ENCODE measurements at places on chromosomes 1 and 21. TPM values are rescaled to one million over a fixed set of nuclear protein-coding genes. Genes with fewer than 3 reads are reported as not detected.

DNA sequence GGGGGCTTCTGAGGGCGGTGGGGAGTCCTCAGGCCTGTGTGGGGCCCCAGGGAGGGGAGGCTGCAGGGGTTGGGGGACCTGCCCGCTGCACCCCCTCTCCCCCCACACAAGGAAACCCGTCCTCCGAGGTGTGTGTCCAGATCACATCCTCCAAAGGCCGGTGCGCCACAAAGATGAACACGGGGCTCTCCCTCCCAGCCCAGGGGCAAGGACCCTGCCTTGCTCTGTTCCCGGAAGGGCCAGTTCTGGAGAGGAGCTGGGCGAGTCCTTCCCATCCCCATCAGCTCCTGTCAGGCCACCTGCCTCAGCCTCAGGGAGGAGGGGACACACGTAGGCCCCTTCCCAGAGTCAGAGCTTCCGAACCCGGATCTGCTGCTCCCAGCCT lies 2.5 kb upstream of the TTLL10 start:
- DNase-seq = no peak

DNA sequence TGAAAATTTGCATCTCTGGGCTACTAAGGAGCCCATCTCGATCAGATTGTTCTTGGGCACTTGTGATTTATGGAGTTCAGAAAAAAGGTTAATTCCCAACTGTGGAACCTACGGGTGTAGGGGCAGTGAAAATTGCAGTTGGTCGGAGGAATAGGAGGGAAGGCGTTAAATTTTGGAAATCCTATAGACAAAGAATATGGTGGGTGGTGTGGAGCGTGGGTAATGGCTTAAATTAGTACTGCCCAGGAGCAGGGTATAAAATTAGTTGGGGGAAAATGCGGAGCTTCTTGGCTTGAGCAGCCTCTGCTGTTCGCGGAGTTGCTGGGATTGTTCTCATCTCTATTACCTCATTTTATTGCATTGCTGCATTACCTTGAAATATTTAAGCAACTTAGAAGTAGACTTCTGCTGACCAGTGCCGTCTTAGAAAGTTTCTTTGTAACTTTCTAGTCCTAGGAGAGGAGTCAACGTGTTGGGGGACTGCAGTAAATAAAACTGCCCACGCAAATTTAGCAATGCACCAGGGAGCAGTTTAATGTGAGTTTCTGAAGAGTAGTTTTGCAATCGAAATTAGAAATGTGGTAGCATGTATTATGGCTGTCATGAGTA lies 514 bp downstream of the S1PR1 start:
- DNase-seq = peak; percentile 39

- DNase-seq = peak; percentile 36
Measured at GRCh38 chr1:223429313-223429731, 36.1 kb downstream of the CCDC185 start.

TMCO4 gene
- total RNA-seq = 2.6 TPM

GRCh38 chr1:23098463-23099170 lies 70.0 kb downstream of the LUZP1 start:
- DNase-seq = peak; percentile 86

- DNase-seq = no peak
Measured at GRCh38 chr1:55012661-55013060, 13.9 kb downstream of the BSND start.

IL6R gene
- 5.6 TPM for total RNA-seq

ARHGEF16 gene
- total RNA-seq = 0.40 TPM

CNTN2 gene
- 0.93 TPM for total RNA-seq

SPRR2G gene
- total RNA-seq = not detected

- peak; percentile 54 for DNase-seq
Measured at GRCh38 chr1:175129997-175130648, 62.5 kb downstream of the KIAA0040 start.

GRCh38 chr1:48858200-48858920 lies 81.7 kb upstream of the BEND5 start:
- DNase-seq = no peak

GRCh38 chr1:55358581-55358980 lies 143.4 kb upstream of the USP24 start:
- DNase-seq = peak; percentile 50

GRCh38 chr21:44329971-44330681 lies 9.1 kb downstream of the CFAP410 start:
- DNase-seq = no peak

GJA4 gene
- total RNA-seq = 31.4 TPM
